Cortex of kidney (tissue), 1 donor: ENCODE measurements at places on chromosomes 11 and 22.

GRCh38 chr11:95453616-95454171, 222.7 kb upstream of the SESN3 start:
- no peak for DNase-seq

- no peak for DNase-seq
These were observed 54.6 kb downstream of the CTSC start for GRCh38 chr11:88282747-88283515.

DNA sequence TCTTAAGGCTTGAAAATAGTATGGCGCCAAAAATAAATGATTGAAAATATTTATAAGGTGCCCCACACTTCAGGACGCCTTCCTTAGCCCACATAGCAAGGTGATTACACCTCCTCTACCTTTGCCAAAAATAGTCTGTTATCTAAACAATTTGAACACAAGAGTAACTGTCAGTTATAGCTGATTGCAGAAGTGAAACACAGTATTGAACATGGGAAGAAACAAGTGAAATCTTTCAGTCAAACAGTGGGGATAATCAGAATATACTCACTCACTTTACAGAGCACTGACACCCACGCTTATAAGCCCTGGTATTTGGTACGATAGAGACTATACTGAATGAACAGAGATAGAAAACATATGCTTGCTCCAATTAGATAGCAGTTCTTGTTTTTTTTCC, 203.1 kb downstream of the RAB38 start:
- no peak for DNase-seq

- no peak for DNase-seq
These were observed 12.2 kb downstream of the SLC43A3 start for GRCh38 chr11:57414612-57415212.

DNA sequence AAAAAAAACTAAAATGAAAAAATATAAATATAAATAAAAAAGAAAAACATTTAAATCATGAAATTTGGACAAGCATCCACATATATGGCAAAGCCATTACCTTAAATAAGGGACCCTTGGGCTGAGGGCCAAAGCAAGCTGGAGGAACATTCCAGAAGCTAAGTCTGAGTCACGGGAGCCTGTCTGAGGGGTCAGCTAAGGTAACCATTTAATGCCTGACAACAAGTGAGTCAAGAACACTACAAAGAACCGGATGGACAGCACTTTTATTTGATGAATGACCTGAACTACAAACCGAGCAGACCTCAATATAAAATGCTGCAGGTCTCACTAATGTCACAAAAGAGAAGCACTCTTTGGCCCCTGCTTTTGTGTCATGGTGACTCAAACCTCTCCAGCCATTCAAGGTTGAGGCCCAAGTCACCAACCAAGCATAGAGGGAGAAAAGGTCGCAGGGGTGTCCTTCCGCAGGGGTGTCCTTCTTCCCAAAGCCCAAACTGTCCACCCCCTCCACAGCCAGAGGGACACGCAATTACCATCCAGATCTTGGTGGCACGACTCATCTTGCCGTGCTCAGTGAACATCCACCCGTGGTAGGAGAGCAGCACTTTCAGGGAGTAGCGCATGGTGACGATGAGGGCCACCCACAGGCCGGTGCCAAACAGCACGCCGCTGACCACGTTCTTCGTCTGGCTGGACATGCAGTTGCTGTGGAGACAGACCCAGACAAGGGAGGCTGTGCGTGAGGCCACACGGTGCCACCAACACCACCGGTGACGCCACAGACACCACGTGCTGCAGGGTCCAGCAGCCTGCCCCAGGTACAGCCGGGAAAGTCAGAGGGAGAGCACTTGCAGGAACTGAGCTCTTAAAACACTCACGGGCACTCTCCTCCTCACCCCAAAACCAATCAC, 34.5 kb downstream of the CPT1A start:
- DNase-seq, result no peak

GRCh38 chr22:49862496-49862776, 8.8 kb downstream of the ZBED4 start:
- DNase-seq, result no peak

DNA sequence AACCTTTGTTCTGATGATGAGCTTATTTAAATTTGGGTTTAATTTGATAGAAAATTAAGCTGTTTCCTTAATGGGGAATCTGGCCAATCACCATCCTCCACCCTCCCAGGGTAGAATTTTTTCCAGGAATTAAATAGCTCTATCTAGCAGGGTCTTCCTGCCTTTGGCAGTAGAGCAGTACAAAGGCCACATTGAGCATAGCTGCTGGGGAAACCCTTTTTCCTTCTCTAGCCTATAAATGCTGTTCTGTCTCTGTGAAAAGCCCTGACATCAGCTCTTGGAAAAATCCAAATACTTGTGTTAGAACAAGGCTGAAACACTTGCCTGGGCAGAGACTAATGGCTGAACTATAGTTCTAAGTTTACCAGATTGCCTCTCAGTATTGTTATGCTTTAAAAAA, 55.1 kb downstream of the ARHGEF12 start:
- DNase-seq, result no peak
